ENCODE measurements at places on chromosomes 3 and 15. TPM values are rescaled to one million over a fixed set of nuclear protein-coding genes. Genes with fewer than 3 reads are reported as not detected.

Gene IMP3
- 72.6 TPM for total RNA-seq

Gene FETUB
- total RNA-seq: not detected

Gene DUOXA2
- total RNA-seq: not detected

DNA sequence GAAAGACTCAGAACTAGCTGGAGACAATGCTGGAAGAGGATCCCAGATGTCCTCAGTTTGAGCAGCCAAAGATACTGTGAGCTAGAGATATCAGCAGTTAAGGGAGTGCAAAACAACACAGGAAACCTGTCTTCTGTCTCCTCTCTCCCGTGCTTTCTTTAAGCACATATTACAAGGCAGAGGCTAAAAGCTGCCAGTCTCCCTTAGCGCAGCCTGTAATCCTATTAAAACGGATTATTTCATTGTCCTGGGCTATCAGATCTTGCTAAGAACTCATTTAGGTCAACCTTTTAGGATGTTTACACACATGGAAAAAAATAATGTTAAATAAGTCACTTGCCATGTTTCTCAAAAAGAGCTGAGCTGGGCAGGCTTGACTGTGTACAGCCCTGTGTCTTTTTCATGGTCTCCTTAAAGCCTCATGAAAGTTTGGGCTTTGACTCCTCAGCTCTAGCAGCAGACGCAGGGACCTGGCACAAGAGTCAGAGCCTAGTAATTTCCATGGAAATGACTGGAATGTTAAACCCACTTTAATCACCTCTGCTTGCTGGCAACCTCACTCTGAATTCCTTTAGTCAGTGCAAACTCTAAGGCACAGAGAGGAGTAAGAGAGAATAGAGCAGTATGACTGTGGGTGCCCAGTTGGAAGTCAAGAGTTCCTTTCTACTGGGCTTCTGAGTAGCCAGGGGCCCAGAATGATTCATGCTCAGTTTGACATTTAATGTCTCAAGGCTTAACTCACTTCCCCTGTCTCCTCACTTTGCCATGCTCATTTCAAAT lies 491.9 kb downstream of the NTRK3 start:
- H3K4me3 ChIP-seq: no peak overlapping the region
- no peaks in the 10 kb centered on the region for H3K36me3 ChIP-seq
- H3K4me1 ChIP-seq: peaks cover 14% of the 10 kb centered on the region

GRCh38 chr3:194401346-194401745 lies 2.3 kb upstream of the GP5 start:
- peaks cover 25% of the 10 kb centered on the region for H3K27me3 ChIP-seq
- H3K4me1 ChIP-seq: peaks cover 25% of the 10 kb centered on the region
- no peak overlapping the region for H3K4me3 ChIP-seq
- no peak overlapping the region for H3K27ac ChIP-seq
- H3K36me3 ChIP-seq: peaks cover 13% of the 10 kb centered on the region

DNA sequence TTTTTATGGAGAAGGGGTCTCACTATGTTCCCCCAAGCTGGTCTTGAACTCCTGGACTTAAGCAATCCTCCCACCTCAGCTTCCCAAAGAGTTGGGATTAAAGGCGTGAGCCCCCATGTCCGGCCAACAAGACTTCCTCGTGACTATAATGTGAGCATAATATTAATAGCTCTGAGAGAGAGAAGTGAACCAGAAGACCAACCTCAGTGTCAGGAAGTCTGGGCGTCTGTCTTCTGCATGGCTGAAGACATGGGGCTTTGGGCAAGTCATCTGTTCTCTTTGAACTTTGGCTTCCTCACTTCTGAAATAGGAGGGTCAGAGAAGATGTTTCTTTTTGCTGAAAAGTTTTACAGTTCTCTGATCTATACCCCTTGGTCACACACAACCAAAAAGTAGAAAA lies 92.1 kb downstream of the SLC49A4 start:
- no peaks in the 10 kb centered on the region for H3K27me3 ChIP-seq
- peak overlapping the region; percentile 72 for H3K27ac ChIP-seq
- no peak for DNase-seq
- H3K4me1 ChIP-seq: peaks cover 50% of the 10 kb centered on the region
- H3K4me3 ChIP-seq: peak overlapping the region; percentile 44

- H3K4me3 ChIP-seq: no peak overlapping the region
- no peak overlapping the region for H3K27ac ChIP-seq
- H3K4me1 ChIP-seq: no peaks in the 10 kb centered on the region
- peaks cover 26% of the 10 kb centered on the region for H3K27me3 ChIP-seq
- no peaks in the 10 kb centered on the region for H3K36me3 ChIP-seq
- no peak for DNase-seq
Observed at GRCh38 chr15:70563561-70564095, 199.7 kb downstream of the UACA start.

GRCh38 chr3:187982142-187982541 lies 171.8 kb upstream of the LPP start:
- peaks cover 8% of the 10 kb centered on the region for H3K27me3 ChIP-seq
- H3K27ac ChIP-seq: no peak overlapping the region
- no peak for DNase-seq
- no peaks in the 10 kb centered on the region for H3K36me3 ChIP-seq
- no peak overlapping the region for H3K4me3 ChIP-seq
- peaks cover 61% of the 10 kb centered on the region for H3K4me1 ChIP-seq

Measured in activated B cell treated with CpG ODN at 0.5 μM for 24 hours (primary cell).